ENCODE measurements at places on chromosomes 5 and 9. TPM values are rescaled to one million over a fixed set of nuclear protein-coding genes. Genes with fewer than 3 reads are reported as not detected.

- no peak for DNase-seq
Observed at GRCh38 chr5:34941936-34942335, 12.6 kb downstream of the DNAJC21 start.

DNA sequence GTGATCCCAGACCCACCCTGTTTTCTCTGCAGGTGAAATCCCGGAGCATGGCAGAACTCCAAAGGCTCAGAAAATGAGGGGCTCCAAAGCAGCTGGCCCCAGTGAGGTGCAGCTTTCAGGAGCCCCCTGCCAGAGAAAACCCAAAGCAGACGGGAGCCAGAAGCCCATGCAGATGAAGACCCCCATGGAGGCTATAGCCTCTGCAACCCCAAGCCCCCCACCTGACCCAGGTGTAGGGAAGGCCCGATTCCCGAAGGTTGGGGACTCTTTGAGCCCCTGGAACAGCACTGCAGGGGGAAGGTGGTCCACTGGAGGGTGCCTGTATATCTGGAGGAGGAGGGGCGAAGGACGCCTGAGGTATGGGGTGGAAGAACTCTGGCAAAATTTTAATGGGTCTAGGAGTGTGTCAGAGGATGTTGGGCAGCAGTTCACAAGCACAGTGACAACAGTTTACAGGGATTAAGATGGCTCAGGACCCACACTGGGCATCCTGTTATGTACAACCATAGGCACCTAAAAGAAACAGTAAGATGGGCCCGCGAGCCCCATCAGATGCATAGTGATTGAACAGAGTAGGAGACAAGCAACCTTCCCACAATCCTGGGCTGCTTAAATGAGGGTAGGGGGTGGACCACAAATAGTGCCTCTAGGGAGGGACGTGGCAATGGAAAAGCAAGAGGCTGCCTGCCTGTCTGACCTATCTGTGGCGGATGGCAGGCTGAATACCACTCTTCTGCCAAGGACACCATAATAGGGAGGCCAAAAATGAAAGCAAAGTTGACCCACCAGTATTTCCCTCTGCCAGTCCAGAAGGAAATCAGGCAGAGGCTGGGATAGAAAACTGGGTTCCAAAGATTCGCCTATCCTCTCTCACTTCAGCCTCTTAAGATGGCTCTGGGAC lies 16.4 kb upstream of the ANXA6 start:
- DNase-seq, result no peak

GRCh38 chr5:1112596-1113331 lies 901 bp upstream of the SLC12A7 start:
- no peak for DNase-seq

DNA sequence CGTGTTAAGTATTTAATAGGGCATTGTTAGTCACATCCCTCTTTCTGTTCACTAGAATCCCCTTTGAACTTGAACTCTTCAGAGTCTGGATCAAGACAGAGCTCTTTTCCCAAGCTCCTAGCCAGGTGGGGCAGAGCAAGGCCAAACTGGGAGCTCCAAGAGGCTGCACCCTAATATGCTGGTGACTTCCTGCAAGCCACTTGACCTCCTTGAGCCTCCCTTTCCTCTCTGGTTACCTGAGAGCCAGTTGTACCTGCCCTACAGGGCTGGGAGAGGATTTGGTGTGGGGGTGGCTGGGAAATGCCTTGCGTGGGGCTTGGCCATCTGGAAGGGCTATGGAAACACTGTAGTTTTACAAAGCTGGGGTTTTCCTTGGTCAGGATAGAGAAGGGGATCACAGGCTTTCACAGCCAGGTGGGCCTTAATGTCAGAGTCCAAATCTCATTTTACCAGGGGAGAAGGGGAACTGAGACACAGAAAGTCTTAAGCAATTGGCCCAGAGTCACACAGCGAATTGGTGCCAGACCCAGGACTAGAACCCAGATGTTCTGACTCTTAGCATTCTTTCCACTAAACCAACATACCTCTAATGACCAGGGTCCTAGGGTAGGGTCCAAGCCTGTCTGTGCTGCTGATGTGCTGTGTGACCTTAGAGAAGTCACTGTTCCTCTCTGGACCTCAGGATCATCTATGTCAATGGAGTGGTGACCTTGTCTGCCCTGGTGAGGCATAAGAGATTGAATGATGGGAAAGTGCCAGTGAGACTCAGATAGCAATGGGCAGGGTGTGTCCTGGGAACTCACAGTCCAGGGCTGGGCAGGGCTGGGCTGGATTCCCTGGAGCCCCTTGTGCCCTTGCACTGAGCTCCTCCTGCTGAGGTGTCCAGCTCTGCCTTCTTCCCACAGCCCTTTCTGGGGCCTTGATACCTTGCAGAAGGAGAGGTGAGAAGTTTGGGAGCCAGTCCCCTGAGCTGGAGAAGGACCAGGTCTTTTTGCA lies 35.8 kb downstream of the GSN start:
- DNase-seq, result no peak

DNA sequence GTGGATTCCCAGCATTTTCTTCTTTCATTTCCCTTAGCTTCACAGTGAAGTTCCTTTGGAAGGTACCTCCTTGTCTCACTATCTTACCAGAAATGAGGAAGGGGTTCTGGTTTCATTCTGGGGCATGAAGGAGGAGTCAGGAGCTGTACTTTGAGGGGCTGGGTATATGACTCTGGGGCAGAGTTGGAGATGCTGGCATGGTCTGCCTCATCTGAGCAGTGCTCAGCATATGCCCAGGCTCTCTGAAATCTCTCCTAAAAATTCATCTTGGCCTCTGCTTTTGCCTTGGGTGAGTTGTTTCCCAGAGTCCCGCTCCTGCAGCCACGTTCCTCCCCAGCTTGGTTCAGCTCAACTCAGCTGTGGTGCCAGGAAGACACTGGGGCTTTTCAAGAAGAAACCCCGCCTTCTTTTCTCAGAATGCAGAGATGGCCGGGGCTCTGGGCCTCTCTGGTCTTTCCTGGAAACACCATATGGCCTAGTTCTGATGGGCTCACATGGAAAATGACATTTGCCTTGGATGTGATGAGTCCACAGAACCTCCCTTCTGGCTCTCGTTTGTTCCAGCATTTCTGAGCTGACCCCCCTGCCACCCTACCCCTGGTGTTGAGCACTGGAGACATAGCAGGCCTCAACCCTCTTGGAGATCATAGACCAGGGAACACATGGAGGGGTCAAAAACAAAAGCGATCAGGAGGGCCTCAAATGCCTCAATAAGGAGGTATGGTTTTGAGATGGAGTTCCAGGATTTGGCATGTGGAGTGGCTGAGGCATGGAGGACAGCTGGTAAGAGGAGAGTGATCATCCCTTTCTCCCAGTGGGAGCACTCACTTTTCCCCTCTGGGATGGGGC lies 12.0 kb upstream of the TGFBR1 start:
- DNase-seq, result no peak

GRCh38 chr9:120030847-120031246 lies 549.1 kb downstream of the CDK5RAP2 start:
- DNase-seq, result no peak

Gene LPAR1
- 47.6 TPM for total RNA-seq

Gene CLIC3
- 72.0 TPM for total RNA-seq

Gene SLC2A8
- total RNA-seq, result 18.8 TPM

Data from lung (tissue), 17 donors.